ENCODE measurements at places on chromosomes 11 and 22.

DNA sequence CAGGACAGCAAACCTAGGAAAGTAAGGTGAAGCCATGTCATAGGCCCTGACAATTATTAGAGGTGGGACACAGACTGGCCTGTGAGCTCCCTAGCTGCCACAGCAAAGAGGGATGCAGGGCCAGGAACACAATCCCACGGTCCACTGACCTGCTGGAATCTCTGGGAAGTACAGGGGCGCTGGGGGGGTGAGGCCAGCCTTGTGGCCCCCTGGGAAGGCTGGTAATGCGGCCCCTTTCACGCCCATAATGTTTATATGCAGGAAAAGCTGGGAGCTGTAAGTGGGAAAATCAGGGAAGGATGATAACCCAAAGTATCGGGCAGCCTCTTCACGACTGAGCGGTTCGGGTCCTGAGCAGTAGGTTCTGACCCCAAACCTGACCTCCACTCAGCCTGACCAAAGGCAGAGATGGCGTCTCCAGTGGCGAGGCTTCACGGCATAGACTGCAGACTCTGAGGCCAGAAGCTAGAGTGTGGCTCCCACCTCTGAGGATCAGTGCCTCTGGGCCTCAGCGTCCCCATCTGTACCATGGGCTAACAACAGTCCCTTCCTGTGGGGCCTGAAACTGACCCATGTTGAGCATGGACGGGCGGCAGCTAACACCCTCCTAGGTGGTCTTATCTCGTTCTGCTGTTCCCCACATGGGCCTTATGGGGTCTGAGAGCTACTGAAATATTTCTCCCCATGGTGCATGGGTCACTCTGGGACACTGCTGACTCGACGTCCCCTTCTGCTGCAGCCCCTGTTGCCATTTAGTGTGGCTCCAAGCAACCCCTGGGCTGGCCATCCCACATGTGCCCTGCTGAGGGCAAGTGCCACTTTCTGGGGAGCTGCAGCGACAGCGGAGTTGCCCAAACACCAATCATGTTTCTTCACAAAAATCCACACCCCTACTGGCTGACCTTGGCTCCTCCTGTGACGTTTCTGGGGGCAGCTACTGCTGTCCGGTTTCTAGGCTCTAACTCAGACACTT is 101.8 kb downstream of the PHF21B start:
- no peak for DNase-seq

DNA sequence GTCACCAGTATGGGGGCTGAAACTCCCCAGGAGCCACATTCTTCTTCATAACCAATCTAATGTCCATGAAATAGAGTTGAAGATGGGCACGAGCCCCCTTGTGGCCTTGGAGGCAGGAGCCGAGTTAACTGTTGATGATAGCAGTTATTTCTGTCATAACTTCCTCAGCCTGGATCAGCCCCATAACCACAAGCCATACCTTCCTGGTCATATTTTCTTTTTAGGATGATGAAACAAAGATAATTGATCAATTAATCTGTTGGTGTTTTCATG is 65.0 kb upstream of the TTC12 start:
- no peak for DNase-seq

- DNase-seq: no peak
Measured at GRCh38 chr11:123976770-123977560, 616 bp downstream of the OR10S1 start.

- DNase-seq: no peak
Measured at GRCh38 chr11:100624346-100624745, 62.7 kb upstream of the ARHGAP42 start.

DNA sequence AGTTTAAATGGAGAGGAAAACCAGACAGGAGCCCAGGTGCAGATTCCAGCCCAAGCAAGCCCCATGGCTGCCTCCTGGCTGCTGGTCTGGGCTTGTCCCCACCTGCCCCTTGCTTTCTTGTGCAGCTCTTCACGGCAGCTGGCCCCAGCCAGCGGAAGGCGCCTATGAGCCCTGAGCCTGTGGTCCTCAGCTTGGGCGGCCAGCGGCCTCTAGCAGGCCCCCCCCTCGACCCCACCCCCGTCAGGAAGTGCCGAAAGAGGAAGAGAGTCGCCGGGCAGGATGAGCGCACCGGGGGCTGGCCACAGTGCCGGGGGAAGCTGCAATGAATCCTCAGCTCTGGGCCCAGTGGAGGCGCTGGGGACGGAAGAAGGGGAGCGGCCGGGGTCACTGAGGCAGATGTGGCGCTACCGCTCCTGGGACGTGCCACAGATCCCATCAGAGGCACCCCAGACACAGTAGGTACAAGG is 2.1 kb upstream of the DGKZ start:
- no peak for DNase-seq

DNA sequence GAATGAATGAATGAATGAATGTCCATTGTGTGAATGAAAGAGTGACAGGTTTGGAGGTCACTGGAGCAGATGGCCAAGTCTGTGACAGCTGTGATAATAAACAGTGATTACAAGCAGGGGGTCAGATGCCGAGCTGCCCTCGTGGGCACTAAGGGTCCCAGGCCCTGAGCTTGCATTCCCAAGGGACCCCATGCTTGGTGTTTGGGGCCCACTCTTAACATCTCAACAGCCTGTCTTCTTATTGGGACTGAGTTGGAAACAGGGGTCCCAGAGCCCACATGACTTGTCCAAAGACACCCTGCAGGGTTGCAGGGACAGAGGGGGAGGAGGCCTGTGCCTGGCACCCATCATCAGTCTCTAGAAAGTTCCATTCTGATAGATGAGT is 12.0 kb upstream of the ANO1 start:
- DNase-seq: no peak

DNA sequence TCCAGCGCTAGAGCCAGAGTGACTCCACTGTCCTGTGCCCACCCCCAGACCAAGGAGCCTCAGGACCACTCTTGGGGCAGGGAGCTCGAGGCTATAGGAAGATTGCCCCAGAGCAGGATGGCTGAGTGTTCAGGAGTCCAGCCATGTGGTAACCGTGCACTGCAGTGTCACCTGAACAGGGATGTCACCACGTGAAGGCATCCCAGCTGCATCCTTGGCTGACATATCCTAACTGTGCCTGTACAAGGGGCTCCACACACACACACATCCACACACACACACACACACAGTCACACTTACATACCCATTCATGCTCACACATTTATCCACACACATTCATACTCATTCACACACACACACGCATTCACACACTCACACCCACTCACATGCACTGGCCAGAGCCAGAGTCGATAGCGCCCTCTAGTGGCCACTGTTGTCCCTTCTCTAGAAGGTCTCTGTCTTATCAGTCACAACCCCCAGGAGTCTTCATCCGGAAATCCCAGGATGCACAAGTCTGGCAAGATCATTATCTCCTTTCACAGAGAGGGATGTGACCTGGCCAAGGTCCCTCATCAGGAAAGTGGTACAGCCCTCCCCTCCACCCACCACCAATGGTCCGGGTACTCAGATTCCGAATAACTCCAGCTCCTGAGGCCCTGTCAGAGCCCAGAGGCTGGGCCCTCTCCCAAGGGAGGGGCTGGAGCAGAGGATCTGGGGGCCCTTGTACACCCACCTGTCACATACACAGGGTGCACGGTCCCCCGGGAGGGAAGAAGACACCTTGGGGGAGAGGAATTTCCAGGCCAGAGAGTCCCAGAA is 55.1 kb downstream of the IGLL5 start:
- peak; percentile 44 for DNase-seq

DNA sequence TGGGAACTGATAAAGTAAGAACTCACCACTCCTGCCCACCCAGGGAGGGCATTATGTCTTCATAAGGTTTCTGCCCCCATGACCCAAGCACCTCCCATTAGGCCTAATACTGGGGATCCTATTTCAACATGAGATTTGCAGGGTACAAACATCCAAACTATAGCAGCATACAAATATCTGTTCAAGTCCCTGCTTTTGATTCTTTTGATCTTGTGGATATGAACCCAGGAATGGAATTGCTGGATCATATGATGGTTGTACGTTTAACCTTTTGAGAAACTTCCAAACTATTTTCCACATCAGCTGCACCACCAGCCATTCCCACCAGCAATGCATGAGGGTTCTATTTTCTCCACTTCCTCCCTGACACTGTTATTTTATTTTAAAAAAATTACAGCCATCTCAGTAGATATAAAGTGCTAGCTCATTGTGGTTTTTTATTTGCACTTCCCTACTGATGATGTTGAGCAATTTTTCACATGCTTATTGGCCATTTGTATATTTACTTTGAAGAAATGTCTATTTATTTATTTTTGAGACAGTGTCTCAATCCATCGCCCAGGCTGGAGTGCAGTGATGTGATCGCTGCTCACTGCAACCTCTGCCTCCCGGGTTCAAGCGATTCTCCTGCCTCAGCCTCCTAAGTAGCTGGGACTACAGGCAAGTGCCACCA is 7.1 kb upstream of the ATG16L2 start:
- no peak for DNase-seq

GRCh38 chr11:69357458-69358397 is 63.8 kb downstream of the MYEOV start:
- DNase-seq: no peak

DNA sequence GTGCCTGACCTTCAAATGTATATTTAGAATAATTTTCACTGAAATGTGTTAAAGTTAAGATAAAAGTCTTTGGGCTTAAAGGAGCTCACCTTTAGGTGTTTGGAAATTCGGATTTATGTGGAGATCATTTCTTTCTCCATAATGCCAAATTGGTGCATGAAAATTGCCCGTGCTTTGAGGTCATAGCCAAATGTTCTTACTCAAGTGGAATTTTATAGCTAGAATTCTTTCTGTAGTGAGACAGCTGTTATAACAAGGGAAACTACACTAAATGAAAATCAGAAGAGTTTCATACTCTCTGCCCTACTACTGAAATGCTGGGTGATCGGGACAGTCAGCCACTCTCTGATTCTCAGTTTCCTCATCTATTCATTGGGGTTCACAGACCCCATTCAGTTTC is 89.5 kb upstream of the DBX1 start:
- DNase-seq: no peak

GRCh38 chr22:44975427-44976262 is 34.2 kb downstream of the PHF21B start:
- no peak for DNase-seq

GRCh38 chr22:44726439-44726838 is 24.4 kb downstream of the PRR5 start:
- DNase-seq: no peak

DNA sequence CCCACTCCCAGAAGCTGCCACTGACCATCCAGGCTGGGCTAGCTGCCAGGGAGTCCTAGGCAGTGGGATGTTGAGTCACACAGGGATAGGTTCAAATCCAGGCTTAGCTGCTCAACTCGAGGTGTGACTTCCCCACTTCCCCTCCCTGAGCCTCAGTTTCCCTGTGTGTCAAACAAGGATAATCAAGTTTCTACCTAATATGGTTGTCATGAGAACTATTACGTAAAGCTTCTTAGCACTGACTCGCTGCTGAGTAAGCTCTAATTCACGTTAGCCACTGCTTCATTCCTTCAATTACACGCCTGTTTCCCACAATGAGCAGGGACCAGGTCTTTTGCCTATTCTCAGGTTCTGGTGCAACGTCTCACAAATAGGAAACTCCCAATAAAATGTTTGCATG is 67.7 kb downstream of the SEZ6L start:
- DNase-seq: no peak

- DNase-seq: no peak
Measured at GRCh38 chr11:96188243-96189006, 154.6 kb downstream of the MAML2 start.

- DNase-seq: no peak
Measured at GRCh38 chr11:118059246-118059940, 17.5 kb upstream of the TMPRSS4 start.

GRCh38 chr11:76139314-76139713 is 67.0 kb downstream of the WNT11 start:
- DNase-seq: no peak

GRCh38 chr11:100739666-100740065 is 52.6 kb downstream of the ARHGAP42 start:
- no peak for DNase-seq

GRCh38 chr11:36187622-36188021 is 101.6 kb downstream of the COMMD9 start:
- no peak for DNase-seq

DNA sequence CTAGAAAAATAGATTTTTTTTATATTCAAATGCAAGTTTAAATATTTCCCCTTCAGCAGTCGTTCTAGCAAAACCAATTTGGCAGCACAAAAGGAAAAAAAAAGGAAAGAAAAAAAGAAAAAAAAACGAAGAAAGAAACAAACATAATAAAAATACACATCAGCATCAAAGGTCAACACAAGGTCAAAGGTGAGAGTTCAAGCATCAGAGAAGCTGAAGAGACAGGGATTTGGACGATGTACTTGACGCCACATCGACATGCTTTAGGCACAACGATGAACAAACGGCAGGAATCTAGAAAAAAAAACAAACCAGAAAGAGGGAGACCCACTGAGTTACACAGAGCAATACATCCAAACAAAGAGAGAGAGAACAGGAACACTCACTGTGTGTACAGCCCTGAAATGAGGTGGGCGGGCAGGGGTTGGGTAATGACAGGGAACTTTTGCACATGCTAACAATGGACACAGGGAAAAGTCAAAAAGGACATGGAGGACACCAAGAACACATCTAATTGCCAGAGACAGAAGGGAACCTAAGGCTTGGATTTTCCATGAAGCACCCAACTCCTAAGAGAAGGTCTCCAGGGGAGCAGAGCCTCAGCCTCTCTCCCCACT is 19.8 kb upstream of the RAPSN start:
- DNase-seq: no peak

DNA sequence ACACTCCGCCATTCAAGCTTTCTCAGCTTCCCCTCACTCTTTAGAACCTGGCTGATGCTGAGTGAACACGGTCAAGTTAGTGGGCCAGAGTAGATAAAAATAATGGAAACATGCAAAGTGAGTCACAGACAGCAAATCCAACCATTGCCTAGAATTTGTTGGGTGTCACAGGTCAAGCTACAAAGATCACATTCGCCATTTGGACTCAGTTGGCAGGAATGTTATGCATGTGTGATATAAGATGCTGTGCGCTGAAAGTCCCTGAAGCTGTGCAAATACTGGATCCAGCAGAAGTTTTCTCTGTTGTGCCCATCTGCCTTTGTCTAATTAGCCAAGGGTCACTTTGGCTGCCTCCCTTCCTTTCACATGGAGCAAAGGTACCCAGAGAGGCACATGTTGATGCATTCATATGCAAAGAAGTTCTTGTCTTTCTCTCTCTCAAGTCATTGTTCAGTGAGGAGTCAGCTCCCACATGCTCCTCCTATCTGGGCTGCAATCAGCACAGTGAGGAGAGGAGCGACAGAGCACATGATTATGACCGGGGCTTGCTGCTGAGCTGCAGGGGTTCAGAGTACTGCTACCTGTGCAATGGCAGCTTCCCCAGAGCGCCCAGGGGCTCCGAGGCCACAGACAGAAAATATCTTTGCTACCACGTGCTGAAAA is 39.7 kb downstream of the FLI1 start:
- no peak for DNase-seq

GRCh38 chr11:3162410-3163240 is 2.5 kb downstream of the OSBPL5 start:
- peak; percentile 39 for DNase-seq

- DNase-seq: no peak
Measured at GRCh38 chr11:116379185-116379828, 393.5 kb downstream of the BUD13 start.

GRCh38 chr22:38414009-38414395 is 41.0 kb downstream of the KCNJ4 start:
- DNase-seq: peak; percentile 20

- no peak for DNase-seq
Measured at GRCh38 chr11:126989942-126990715, 10.4 kb downstream of the KIRREL3 start.
